ENCODE measurements at places on chromosomes 6 and 20.

DNA sequence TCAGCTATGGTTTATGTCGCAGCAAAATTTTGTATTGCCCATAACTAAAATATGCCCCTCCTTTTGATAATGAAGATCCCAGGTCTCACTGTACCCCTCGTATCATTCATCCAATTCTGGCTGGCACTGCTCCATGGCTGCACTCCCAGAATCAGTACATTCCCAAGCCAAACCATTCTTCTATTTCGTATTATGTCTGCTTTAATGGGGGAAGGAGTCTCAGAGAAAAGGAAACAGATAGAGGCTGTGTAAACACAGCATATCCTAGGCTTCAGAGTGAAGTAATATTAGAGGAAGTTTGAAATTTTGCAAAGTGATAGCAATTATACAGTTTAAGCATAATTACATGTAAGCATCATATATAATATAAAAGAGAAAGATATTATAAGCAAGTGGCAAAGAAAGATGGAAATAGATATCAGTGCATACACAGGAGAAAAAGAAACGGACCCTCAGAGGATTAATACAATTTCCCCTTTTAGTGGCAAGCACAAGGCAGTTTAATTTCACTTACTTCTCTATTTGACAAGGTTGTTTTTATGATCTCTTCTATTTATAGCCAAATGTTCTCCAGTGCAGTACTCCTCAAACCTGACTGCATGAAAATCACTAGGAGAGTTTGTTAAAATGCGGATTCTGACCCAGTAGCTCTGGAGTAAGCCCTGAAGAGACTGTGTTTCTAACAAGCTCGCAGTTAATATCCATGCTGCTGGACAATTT is 56.5 kb upstream of the TENT5A start:
- no peak for DNase-seq

DNA sequence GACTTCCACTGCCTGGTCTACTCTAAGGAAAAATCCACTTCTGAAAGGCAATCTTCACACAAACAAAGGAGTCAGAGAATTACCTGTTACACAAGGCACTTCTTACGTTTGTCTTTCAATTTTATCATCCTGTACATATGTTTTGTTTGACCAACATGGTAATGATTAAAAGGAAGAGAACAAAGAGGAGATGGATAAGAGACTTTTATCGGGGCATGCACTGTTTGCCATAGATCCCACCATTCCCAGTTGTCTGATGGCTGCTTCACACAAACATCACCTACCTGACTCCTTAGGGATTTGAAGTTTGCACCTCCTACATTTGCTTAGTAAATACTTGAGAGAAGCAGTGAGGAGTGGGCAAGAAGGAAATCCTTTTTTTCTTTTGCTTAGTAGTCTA is 87.1 kb downstream of the BFSP1 start:
- DNase-seq, result no peak

DNA sequence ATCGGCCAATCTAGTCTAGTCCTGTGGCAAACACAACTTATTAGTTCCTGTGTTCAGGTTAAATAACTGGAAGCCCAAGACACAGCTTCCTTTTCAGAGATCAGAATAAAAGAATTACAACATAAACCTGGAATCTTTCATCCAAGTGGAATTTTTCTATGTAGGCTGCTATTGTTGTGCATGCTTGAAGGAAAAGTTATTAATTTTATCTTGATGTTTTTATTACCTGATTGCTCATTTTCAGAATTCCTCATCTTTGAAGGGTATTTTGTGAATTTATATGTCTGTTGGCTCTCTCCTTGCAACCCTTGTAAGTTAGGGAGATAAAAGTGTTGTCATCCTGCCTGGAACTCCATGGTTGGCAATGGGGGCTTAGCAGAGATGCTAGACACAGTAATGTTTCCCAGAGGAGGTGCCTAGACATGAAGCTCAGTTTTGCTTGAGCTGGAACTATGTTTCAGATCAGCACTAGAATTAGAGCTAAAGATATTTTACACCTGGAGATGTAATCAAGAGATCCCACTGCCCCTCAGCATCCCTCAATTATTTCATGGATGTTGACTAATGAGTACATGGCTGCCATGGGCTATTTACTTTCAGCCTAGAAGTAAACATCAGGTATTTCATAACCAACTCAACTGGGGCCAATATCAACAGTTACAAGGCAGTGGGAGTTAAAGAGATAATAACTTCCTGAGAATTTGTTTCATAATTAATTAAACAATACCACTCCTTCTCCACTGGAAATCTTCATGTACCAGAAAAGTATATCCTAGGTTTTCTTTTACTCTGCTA is 367.0 kb upstream of the MARCKS start:
- DNase-seq, result no peak

- no peak for DNase-seq
Measured at GRCh38 chr6:61887423-61887822, 398.6 kb downstream of the KHDRBS2 start.

DNA sequence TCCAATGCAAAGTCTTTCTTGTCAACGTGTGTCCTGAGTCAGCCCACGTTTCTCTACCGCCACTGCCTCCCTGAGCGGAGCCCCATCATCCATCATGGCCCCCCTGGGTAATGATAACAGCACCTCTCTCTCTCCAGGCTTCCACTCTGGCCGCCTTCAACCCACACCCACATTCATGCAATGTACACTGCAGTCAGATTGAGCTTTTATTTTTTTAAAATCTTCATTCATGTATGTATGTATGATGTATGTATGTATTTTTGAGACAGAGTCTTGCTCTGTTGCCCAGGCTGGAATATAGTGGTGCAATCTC is 245.2 kb downstream of the PREX1 start:
- DNase-seq, result no peak

DNA sequence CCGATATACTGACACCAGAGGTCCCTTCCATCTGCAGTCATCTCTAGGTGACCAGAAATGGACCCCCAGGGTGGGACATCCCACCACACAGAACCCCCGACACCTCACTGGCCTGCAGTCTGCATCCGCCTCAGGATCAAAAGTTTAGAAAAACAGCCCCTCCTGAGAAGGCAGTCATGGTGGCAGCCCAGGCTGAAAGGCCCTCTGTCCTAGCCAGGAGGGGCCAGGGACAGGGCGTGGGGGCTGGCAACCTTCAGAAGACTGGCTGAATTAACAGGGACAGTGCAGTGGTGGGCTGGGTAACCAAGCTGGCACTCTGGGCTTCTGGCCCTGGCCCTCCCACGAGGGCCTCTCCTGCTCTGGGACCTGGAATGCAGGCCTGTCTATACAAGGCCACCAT is 34.3 kb upstream of the MDFI start:
- DNase-seq, result no peak

- DNase-seq, result peak; percentile 48
Measured at GRCh38 chr6:24855395-24856245, 56.9 kb upstream of the ARMH2 start.

GRCh38 chr20:43909211-43909610 is 5.4 kb upstream of the TOX2 start:
- no peak for DNase-seq

Data from stimulated activated CD4-positive, alpha-beta T cell treated with anti-CD3 and anti-CD28 coated beads, Interleukin-1b, Interleukin-23, amount 100 ng/mL, for 24 hours (primary cell).